Keratinocyte (primary cell): ENCODE measurements at places on chromosomes 13 and 19. TPM values are rescaled to one million over a fixed set of nuclear protein-coding genes. Genes with fewer than 3 reads are reported as not detected.

Gene LILRB4
- not detected in 3 replicates for polyA plus RNA-seq

Gene ODAD3
- polyA plus RNA-seq, result 0.05 to 0.52 TPM (median 0.09 TPM) in 3 replicates

Gene UPF1
- 22.5 to 48.5 TPM (median 33.7 TPM) in 3 replicates for polyA plus RNA-seq

Gene SRRM5
- polyA plus RNA-seq, result 0.02 to 0.03 TPM (median 0.03 TPM) in 3 replicates

Gene DCLK1
- polyA plus RNA-seq, result 0.03 to 0.05 TPM (median 0.04 TPM) in 3 replicates

Gene SBSN
- polyA plus RNA-seq, result 28.8 to 59.0 TPM (median 49.0 TPM) in 3 replicates

Gene PRSS57
- polyA plus RNA-seq, result not detected in 3 replicates

Gene ARL11
- polyA plus RNA-seq, result 0.49 to 0.58 TPM (median 0.55 TPM) in 3 replicates

Gene ZNF611
- polyA plus RNA-seq, result 2.8 to 2.9 TPM (median 2.9 TPM) in 3 replicates

Gene SHISA2
- 0.06 to 0.39 TPM (median 0.18 TPM) in 3 replicates for polyA plus RNA-seq

Gene PRODH2
- not detected in 3 replicates for polyA plus RNA-seq

Gene SLC25A41
- 0.09 TPM in 1 of 3 replicates, not detected in the others for polyA plus RNA-seq

Gene SKA3
- 1.4 to 13.4 TPM (median 8.7 TPM) in 3 replicates for polyA plus RNA-seq

DNA sequence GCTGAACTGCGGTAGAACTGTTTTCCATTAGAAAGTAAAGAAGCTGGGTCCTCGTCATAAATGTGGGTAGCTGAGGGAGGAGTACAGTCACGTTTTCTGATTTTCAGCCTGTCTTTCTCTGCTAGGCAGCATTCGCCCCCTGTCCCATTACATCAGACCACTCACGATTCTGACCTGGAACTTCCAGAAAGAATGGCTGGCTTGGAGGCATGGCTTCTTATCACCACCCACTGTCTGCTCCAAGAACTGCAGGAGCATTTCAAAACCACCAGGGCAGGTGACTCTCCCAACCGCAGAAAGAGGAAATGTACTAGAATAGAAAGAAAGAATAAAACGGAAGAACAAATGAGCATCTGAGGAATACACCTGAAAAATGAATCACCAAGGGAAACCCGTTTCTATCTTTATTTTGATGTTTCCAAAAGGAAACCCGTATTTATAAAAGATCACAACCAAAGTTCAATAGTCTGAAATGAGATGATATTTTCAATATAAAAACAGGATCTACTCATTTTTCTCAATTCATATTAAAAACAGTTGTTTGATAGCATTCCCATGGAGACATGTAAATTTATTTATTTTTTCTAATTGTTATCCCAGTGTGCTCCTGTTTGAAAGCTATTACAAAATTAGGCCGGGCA is 22.1 kb upstream of the POMP start:
- no peak for DNase-seq

- no peak for DNase-seq
Observed at GRCh38 chr13:33649212-33649878, 168.6 kb upstream of the RFC3 start.

DNA sequence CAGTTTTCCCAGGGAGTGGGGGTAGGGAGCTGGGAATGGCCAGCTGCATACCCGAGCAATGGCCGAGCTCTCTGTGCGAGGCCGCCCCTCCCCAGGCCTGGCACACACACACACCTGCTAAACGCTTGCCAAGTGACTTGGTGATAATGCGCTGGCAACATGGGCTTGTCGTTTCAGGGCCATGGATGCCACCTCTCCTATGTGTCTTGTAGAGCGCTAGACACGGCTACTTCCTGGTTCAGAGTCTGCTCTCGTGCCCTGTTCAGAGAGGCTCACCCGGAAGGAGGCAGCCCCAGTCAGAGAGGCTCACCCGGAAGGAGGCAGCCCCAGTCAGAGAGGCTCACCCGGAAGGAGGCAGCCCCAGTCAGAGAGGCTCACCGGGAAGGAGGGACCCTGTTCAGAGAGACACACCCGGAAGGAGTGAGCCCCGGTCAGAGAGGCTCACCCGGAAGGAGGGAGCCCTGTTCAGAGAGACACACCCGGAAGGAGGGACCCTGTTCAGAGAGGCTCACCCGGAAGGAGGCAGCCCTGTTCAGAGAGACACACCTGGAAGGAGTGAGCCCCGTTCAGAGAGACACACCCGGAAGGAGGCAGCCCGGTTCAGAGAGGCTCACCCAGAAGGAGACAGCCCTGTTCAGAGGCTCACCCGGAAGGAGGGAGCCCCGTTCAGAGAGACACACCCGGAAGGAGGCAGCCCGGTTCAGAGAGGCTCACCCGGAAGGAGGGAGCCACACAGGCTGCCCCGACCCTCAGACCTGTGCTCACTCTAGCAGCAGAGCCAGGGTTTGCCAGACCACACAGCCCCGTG is 4.2 kb downstream of the ADPRHL1 start:
- peak; percentile 89 for DNase-seq

- no peak for DNase-seq
Observed at GRCh38 chr13:72886272-72887067, 104.5 kb downstream of the PIBF1 start.

- no peak for DNase-seq
Observed at GRCh38 chr19:45645631-45646344, 6.6 kb upstream of the EML2 start.

- DNase-seq, result no peak
Observed at GRCh38 chr19:18291590-18292461, 10.4 kb upstream of the JUND start.

- DNase-seq, result no peak
Observed at GRCh38 chr13:112441226-112441625, 65.1 kb downstream of the SPACA7 start.

DNA sequence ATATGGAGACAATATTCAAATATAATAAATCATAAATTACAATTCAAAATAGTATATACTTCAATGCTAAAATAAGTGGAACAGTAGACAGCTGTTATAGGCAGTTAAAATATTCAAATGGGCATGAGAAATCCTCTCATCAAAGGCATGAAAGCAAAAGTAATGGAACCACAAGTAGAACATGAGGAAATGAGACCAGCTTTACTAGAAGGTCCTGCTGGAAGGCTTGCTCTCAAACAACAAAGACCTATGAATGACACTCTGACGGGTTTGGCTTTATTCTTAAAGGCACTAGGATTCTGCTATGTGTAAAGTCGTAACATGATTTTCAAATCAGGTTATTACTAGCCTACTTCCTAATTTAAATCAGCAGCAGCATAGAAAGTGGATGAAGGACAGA is 148.1 kb downstream of the VWA8 start:
- DNase-seq, result no peak

DNA sequence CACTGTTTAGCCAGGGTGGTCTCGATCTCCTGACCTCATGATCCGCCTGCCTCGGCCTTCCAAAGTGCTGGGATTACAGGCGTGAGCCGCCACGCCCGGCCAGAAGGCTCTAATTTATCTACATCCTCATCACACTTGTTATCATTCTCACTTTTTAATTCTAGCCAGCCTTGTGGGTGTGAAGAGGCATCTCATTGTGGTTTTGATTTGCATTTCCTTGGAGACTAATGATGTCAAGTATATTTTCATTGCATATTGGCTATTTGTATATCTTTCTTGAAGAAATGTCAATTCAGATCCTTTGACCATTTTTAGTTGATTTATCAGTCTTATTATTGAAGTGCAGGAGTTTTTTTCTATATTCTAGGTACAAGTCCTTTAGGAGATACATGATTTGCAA is 27.7 kb upstream of the HIF3A start:
- DNase-seq, result no peak

DNA sequence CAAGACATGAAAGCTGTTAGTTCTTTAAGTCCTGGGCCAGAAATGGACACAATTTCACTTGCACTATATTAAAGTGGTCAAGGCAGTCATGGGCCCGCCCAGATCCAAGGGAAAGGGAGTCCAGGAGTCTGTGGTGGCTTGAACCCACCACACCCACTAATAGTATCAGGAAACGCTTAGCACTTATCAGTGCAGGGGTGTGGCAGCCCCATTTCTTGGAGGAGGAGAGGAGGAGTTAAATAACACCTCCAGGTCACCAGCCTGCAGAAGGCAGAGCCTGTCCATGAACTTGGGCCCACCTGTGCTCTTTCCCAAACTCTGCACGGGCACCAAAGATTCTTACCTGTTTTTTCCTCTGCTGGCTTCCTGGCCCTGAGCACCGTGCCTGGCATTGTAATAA is 5.4 kb upstream of the NTN5 start:
- no peak for DNase-seq

DNA sequence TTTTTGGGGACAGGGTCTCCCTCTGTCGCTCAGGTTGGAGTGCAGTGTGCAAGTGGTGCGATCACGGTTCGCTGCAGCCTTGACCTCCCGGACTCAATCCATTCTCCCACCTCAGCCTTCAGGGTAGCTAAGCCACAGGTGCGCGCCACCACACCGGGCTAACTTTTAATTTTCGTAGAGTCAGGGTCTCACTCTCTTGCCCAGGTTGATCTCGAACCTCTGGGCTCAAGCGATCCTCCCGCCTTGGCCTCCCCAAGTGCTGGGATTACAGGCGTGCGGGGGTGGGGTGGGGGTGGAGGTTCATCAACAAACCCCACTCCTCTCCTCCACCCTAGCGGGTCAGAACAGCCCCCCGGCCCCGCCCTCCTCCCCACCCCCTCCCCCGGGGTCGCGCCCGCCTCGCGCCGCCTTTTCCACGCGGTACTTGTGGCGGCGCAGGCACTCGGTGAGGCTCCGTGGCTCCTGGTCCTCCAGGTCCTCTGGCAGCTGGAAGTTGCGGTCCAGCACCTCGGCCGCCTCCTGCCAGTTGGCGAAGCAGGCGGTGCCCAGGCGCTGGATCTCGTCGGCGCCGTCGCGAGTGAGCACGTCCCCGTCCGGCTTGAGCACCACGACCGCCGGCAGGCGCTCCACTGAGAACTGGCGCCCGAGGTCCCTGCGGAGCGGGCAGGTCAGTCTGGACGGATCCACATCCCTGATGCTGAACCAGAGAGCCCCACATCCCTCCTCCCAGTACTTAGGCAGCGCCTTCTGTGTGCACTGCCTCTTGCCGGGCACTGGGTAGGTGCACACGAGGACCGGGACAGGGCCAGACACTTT is 5.2 kb downstream of the NXNL1 start:
- DNase-seq, result no peak

DNA sequence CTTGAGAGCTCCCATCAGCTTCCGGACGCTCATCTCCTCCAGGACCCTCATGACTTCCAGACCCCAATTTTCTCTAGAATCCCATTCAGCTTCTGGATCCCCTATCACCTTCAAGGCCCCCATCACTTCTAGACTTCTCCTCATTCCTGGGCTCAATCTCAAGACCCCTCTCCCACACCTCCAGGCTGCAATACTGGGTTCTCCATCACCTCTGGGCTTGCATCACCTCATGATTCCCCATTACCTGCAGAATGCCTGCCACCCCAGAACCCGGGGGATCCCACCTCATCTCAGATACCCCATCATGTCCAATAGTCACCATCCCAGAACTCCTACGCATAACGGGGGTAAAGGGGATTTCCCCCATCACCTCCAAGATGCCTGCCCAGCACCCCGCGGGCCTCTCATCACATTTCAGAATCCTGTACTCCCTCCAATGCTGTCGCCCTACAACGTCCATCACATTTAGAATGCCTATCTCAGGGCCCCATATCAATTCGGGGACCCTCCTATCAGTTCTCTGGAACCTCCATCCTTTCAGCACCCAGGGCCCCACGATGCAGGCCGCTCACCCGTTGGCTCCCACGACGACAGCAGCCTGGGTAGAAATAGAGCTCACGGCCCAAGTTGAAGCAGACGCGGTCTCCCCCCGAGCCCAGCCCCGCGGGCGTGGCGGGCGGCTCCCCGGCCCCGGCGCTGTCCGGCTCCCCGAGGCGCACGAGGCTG is 738 bp downstream of the DMWD start:
- no peak for DNase-seq

GRCh38 chr13:33303855-33304597 is 18.5 kb upstream of the STARD13 start:
- no peak for DNase-seq

GRCh38 chr19:44356383-44357111 is at the start of gene ZNF112:
ZNF112 (minus strand) TSS chr19:44356680; CDS start chr19:44340539, 16,141 bp downstream.
- peak; percentile 59 for DNase-seq

DNA sequence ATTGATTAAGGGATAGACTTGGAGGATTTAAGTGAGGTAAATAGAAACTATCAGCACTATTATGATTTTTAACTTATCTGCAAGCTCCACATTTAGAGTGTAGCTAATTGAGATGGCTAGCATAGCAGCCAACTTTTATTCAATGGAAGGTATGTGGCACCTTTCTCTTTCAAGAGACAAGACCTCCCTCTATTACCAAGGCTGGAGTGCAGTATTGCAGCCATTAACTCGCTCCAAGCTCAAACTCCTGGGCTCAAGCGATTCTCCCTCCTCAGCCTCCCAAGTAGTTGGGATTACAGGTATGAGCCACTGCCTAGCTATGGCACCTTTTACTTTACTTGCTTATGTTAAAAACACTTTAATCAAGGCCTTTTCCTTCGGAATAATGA is 8.2 kb downstream of the TPT1 start:
- no peak for DNase-seq

DNA sequence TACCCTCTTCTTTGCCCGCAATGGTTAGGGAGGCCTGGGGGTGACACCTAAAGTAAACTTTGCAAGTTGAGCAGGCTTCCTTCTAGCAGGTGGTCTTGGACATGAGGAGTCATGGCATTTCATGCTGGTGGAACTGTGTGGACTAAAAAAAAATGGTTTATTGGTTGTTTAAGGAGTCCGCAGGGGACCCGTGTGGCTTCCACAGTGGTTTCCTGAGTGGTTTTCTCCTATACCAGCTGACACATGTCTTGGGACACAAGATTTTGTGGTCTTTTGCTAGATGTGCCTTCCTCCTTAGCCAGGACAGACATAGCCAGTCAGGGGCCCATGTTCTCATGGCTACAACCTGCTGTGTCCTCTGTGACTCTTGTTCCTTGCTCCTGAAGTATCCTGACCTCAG is 1.5 kb downstream of the ZNF543 start:
- no peak for DNase-seq

DNA sequence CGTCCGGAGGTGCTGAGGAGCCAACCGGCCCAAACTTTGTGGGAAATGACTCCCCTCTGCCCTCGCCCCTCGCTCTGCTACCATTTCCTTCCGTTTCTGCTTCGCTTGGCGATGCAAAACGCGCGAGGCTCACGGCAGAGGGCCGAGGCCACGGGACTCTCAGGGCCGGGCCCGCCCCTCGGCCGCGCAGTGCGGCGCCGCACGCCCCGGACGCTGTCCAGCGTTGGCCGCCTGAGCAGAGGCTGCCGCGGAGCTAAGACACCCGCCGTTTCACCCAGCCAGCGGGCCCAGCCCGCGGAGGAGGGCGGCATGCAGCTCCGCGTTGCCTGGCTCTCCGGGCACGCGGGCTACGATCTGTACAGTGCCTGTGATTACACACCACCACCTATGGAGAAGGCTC is 2.1 kb upstream of the ZNF578 start:
- DNase-seq, result no peak

DNA sequence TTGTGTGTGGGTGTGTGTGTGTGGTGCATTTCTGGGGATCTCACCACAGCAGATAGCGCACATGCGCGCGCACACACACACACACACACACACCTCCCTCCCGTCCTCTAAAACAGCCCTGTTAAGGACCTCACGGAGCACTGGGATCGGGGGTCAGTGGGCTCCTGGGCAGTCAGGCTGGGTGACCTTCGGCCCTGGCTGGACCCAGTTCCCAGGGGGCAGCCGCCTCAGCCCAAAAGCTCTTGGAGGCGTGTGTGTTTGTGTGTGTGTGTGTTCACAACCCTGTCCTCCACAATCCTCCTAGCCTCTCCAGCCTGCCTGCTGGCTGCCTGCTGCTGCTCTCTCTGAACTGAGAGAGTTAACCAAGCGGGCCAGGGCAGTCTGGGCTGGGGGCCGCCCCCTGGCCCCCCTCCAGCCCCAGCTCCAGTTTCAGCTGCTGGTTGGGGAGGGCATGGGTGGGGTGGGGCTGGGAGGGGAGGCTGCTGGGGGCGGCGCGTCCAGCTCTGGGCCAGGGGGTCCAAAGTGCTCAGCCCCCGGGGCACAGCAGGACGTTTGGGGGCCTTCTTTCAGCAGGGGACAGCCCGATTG is at the start of gene FXYD1:
FXYD1 (plus strand) TSS at position 520 of the 588 bp plus-strand sequence. CDS start 1,256 bp downstream, outside the sequence.
- DNase-seq, result no peak
